ENCODE measurements at places on chromosomes 7 and 10.

DNA sequence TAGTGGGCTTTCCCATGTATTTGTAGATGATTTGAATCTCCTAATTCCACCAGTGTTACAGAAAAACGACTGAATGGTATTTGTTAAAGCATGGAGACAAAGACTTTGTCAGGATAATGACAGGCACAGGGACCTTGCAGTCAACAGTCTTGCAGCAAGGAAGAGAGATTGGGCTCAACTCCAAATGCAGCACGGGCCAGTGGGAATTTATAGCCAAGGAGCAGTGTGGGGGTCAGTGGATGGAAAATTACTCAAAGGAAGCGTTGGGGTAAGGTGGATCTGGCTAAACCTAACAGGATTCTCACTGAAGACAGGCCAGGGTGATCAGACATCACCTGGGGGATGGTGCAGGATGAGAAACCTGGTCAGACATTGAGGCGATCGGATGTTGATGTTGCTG lies 24.3 kb downstream of the CPVL start:
- DNase-seq: no peak

DNA sequence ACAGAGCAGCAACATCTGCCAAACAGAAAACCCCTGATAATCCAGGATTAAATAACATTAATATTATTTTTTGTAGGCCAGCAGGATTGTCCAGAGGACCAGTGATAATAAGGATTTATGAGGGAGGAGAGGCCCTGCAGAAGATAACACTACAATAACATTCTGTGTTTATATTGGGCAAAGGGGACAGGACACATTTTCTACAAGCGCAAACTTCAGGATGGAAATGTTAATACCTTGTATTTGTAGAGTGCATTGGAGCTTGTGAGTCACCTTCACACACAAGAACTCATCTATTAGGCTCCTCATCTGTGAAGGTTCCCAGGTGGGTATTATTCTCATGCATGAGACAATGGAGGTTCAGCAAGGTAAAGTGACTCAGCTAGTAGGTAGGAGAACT lies 51.0 kb downstream of the BAMBI start:
- DNase-seq: no peak

DNA sequence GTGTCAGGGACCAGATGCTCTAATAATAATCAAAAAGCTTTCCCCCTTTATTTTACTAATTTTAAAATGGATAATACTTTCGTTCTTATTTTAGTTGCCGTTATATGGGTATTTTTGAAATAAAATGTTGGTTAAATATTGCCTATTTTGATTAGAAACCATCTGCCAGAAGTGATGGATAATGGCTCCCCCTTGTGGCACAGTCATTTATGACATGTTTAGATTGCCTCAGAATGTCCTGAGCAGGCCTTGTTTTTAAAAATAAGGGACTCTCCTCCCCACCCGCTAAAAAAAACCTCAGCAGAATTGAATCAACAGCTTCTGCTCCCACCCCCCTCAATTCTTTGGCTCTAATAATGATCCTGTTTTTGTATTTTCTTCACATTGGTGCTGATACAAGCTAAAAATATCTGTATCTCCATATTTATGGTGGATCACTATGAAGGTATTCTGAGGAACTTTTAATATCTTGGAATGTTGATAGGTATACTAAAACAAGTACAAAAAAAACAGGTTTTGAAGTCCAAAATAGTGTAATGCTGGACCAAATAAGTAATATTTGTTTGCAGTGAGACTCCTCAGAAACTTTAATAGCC lies 38.8 kb downstream of the TMEM60 start:
- peak; percentile 66 for DNase-seq

- DNase-seq: no peak
Observed at GRCh38 chr10:11249808-11250195, 232.1 kb downstream of the CELF2 start.

- DNase-seq: no peak
Observed at GRCh38 chr7:150375662-150376521, 3.2 kb upstream of the ZNF775 start.

GRCh38 chr10:118596426-118597124 lies 1.1 kb upstream of the PRLHR start:
- no peak for DNase-seq

DNA sequence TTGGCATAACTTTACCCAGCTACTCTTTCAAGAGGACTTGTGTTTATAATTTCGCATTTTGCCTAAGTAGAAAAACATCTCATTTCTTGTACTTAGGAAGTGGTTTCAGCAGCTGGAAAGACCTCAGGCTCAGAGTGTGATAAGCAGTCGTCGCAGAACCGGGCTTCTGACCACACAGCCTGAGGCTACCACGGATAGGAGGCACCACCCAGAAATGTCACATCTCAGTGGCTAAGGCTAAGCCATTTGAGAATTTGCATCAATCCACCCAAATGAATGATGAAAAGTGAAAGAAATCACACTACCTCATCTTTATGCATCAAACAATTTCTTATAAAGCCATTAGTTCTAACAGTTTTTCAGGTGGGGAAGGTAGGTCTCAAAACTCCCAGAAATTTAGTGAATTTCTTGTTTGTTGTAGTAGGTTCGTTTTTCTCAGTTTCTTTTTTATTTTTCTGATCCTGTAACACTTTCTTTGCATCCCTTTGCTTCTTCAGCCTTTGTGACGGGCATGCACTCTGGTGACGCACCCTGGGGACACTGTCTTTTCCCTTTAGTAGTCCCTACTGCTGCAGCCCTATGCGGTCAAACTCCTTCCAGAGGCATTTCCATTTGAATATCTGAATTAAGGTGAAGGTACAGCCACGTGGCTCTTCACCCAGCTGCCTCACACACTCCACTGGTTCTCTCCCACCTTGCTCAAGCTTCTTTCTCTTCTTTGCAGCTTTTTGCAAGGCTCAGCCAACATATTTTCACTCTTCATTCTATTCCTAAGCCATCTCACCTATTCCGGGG lies 68.5 kb downstream of the MAP3K8 start:
- peak; percentile 83 for DNase-seq

GRCh38 chr7:120273476-120273975 lies 551 bp downstream of the KCND2 start:
- DNase-seq: no peak

All from activated CD4-positive, alpha-beta memory T cell treated with anti-CD3 and anti-CD28 coated beads, Interleukin-2, amount 10 ng/mL, durations not matched to agents 7 days and 5 days (primary cell).